CD8-positive, alpha-beta memory T cell (primary cell): ENCODE measurements at places on chromosomes 4 and X. TPM values are rescaled to one million over a fixed set of nuclear protein-coding genes. Genes with fewer than 3 reads are reported as not detected.

Gene MAOB
- total RNA-seq = not detected

Gene MAGEA1
- not detected for total RNA-seq

Gene NPY1R
- not detected for total RNA-seq

- DNase-seq = peak; percentile 78
- H3K27me3 ChIP-seq = no peaks in the 10 kb centered on the region
- H3K4me1 ChIP-seq = peaks cover 7% of the 10 kb centered on the region
- peak within 1 kb of the TSS; percentile 78 for H3K4me3 ChIP-seq
- no peaks in the 10 kb centered on the region for H3K36me3 ChIP-seq
- peak within 1 kb of the TSS; percentile 78 for H3K27ac ChIP-seq
Measured at GRCh38 chrX:120250522-120251271, at the start of gene ZBTB33. Gene ZBTB33, plus strand, starts transcription at chrX:120250812. Its CDS starts 2,604 bp downstream, at chrX:120253416.

DNA sequence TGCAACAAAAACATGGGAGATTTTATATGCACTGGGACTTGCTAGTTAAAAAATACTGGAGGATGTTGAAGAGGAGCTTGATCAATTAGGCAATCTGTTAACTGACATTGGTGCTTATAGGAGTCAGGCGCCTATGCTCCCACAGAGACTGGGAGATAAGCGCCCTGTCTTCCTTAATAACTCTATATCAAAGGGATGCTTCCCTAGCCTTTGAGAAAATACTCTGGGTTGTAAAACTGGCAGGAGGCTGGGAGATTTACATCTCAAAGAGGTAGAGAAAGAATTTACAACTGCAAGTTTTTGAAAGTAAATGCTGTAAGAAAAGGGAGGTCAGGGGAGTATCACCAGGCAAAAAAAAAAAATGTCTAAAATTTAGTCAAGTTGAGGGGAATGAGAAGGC lies 325.4 kb downstream of the PCDH10 start:
- no peak overlapping the region for H3K27ac ChIP-seq
- DNase-seq = no peak
- H3K36me3 ChIP-seq = no peaks in the 10 kb centered on the region
- H3K27me3 ChIP-seq = no peaks in the 10 kb centered on the region
- no peaks in the 10 kb centered on the region for H3K4me1 ChIP-seq

DNA sequence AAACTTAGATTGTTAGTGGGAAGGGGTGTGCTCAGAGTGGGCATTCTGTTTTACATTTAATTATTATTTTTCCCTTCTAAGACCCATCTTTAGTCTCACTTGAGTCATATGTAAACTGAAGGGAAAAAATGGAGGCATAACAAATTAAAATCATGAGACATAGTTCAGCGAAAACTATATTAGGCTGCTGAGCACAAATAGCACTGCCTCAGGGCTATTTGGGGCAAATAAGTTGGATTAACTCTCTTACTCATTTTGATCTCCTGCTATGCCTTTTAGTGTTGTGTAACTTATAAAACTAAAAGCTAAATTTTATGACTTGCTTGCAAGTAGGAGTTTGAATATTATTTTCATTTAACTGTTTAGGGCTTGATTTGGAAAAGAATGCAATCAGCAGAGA lies 1329.2 kb upstream of the PCDH7 start:
- no peaks in the 10 kb centered on the region for H3K36me3 ChIP-seq
- no peak overlapping the region for H3K27ac ChIP-seq
- no peak for DNase-seq
- no peaks in the 10 kb centered on the region for H3K27me3 ChIP-seq
- no peak overlapping the region for H3K4me3 ChIP-seq

- peaks cover 22% of the 10 kb centered on the region for H3K36me3 ChIP-seq
- peak overlapping the region; percentile 96 for H3K27ac ChIP-seq
- H3K27me3 ChIP-seq = no peaks in the 10 kb centered on the region
Measured at GRCh38 chrX:12974305-12974795, 560 bp upstream of the TMSB4X start.

DNA sequence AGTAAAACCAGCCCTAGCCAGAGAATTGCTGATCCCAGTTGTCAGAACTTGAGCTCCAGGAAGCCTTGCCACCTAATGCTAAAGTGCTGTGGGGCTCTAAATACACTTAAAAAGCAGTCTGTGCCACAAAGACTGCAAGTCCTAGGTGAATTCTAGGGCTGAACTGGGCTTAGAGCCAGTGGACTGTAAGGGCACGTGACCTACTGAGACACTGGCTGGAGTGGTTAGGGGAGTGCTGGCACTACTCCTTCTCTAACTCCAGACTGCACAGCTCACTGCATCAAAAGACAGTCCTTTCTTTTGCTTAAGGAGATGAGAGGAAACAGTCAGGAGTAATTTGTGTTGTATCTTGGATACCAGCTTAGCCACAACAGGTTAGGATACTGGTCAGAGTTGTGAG lies 1240.2 kb downstream of the FAM133A start:
- H3K4me1 ChIP-seq = no peaks in the 10 kb centered on the region
- H3K27ac ChIP-seq = no peak overlapping the region
- H3K27me3 ChIP-seq = no peaks in the 10 kb centered on the region
- no peak overlapping the region for H3K4me3 ChIP-seq
- no peaks in the 10 kb centered on the region for H3K36me3 ChIP-seq
- DNase-seq = no peak

- no peaks in the 10 kb centered on the region for H3K36me3 ChIP-seq
- DNase-seq = no peak
- no peak overlapping the region for H3K4me3 ChIP-seq
- H3K27me3 ChIP-seq = no peaks in the 10 kb centered on the region
Measured at GRCh38 chr4:20356565-20356964, 104.9 kb downstream of the SLIT2 start.

DNA sequence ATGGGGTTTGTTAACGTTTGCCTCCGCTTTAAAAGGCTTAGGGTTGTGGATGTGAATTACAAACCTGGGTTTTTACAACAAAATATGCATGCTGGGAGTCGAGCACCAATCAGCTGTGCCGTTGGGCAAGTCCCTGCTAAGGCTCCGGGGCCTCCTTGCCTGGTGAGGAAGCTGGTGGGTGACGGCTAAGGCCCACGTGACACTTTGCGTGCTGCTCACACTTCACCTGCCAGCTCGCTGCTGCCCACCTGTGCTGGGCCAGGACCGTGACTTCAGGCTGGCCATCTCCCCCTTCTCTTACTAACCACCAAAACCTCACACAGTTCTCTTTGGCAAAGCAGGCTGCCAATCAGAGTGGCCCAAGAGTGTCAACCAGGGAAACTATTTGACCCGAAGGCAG lies 178.3 kb downstream of the AFAP1 start:
- peaks cover 35% of the 10 kb centered on the region for H3K4me1 ChIP-seq
- no peak overlapping the region for H3K4me3 ChIP-seq
- DNase-seq = no peak
- no peak overlapping the region for H3K27ac ChIP-seq
- H3K36me3 ChIP-seq = no peaks in the 10 kb centered on the region
